ELF-1 (cell line): ENCODE measurements at places on chromosomes 12 and 14.
A peak's percentile ranks its signal among the peaks of the same experiment; 100 is the strongest.

GRCh38 chr14:40656311-40656710 is 950.4 kb upstream of the LRFN5 start:
- DNase-seq, result no peak

GRCh38 chr12:112239020-112239419 is 113.7 kb downstream of the TRAFD1 start:
- DNase-seq, result no peak

GRCh38 chr12:7693793-7694192 is 1.8 kb downstream of the GDF3 start:
- DNase-seq, result no peak

- DNase-seq, result no peak
These were observed 127.3 kb downstream of the GLT1D1 start for GRCh38 chr12:128980623-128981022.

GRCh38 chr14:89201645-89202044 is 215.4 kb downstream of the FOXN3 start:
- no peak for DNase-seq

GRCh38 chr12:50508970-50509663 is 4.3 kb downstream of the DIP2B start:
- no peak for DNase-seq

DNA sequence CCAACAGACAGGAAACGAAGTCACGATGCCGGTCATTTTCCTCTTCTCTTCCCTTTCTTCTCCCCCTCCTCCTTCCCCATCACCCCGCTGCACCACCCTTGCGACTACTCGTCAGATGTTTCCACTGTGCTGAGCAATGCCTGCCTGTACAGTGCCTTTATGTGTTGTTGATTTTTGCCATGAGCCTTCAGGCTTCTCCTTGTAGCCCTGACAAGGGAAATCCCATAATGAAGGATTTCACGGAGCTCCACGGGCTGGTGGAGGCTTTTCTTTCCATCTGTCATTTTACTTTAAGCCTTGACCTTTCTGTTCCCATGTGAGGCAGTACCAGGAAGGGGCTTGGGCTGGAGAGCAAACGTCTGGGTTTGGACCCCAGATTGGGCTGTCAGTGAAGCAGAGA is 28.7 kb upstream of the CCND2 start:
- DNase-seq, result no peak

DNA sequence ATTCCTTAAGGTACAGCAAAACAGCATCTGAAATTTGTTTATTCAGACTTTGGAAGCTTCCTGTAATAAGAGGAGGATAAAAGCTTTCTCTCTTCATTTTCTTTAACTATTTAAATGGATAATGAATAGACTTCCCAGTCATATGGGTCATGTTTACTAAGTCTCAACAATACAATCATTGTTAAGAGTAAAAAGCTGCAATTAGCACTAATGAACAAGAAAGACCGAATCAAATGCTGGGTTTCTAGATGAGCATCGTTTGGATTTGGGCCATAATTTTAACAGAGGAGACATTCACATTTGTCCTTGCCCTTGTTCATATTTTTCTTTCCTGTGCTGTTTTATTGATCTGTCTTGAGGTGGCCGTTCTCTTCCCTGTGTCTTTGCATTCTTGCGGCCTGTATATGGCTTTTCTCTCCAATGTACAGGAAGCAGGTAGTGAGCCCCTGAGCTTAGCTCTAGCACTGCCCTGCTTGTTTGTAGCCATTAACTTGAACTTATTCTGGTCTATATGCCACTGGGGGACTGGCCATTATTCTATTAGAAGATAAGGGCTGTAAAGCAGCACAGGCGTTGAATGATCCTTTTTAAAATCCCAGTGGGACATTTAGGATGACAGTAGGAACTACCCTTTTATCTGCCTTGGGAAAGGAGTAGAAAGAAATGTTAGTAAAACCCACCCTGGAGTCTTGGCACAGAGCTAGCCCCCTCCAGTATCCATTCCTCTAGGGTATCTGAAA is 34.6 kb downstream of the ABHD12B start:
- no peak for DNase-seq

- DNase-seq, result no peak
These were observed 135.1 kb downstream of the SLC41A2 start for GRCh38 chr12:104822941-104823340.

DNA sequence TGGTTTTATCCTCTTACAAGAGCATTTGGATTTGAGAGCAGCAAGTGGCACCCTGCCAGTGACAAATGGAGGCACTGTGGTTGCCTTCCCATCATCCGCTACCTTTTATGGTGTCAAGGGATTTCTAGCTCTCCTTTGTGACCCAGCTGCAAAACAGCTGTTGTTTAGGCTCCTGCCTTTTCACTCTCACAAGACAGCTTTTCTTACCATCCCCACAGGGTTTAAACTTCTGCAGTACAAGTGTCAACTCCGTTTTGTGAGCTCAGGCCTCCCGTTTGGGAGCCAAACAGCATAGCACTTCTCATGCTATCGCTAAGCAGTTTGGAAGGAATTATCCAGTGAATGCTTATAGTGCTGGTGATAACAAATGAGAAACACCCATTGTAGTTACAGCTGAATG is 331.4 kb downstream of the TMTC2 start:
- DNase-seq, result peak; percentile 5
